Stimulated activated naive CD8-positive, alpha-beta T cell treated with anti-CD3 and anti-CD28 coated beads, Interleukin-15, amount 100 ng/mL, for 72 hours (primary cell): ENCODE measurements at places on chromosomes 2 and 18.

DNA sequence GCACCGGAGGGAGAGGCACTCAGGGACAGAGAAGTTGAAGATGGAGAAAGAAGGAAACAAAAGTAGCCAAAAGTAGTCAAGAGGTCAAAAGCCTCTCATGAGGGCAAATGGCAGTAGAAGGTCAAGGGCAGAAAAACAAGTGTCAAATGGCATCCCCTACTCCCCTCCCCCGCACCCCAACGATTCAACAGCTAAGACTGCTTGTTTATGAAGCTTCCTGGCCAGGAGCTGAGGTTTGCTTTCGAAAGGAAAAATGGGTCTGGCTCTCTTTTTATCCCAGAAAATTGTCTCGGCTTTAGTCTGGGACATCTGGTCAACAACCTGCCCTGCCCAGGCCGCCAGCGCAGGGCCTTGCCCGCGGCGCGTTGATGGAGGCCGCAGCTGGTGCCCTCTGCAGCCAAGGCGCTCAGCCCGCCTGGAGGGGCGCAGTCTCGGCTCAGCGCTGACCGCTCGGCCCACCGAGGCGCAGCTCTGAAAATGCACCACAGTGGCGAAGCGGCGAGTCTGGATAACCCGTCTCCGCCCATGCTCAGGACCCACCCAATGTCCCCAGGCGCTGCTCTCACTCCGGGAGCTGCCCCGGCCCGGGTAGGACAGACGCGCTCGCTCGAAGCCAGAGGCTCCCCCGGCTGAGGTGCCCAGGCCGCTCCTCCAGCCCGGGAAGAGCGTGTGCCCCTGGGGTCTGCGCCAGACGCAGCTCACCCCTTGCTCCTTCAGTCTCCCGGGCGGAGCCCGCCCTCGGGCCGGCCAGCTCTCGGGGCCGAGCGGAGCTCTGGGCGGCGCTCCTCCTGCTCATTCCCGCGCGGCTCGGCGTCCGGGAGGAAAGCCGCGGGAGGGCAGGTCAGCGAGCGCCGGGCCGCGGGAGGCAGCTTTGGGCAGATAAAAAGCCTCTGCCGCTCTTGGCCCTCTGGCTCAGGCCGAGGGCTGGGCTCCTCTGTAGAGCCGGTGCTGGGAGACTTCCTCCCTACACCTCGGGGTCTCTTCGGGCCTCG lies 1.8 kb upstream of the TBR1 start:
- DNase-seq = peak; percentile 23

GRCh38 chr2:48397846-48398245 lies 132.1 kb upstream of the STON1 start:
- DNase-seq = no peak

- DNase-seq = no peak
Measured at GRCh38 chr18:24543795-24544498, 83.5 kb downstream of the HRH4 start.

DNA sequence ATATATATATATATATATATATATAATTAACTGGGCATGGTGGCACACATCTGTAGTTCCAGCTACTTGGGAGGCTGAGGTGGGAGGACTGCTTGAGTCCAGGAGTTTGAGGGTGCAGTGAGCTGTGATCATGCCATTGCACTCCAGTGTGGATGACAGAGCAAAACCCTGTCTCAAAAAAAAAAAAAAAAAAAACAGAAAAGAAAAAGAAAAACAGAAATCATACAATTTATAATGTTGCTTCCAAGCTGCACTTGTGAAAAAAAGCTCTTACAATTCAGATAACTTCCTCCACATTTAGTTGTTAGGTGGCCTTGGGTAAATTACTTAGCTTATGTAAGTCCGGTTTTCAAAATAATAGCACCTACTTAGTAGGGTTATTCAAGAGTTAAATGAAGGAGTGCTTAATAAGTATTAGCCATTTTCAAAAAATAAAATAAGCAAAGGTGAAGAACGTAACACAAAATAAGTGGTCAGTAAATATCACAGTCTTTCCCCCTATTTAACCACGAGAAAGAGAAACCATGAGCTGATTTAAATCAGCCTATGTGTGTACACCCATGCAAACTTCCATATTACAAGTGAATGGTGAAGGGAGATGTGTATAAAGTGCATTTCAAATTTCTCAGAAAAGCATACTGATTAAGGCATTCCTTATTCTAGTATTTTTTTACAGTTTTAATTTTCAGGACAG lies 2.3 kb downstream of the WIPF1 start:
- no peak for DNase-seq

GRCh38 chr2:11234309-11234708 lies 79.0 kb downstream of the SLC66A3 start:
- DNase-seq = no peak

GRCh38 chr2:36530178-36530982 lies 67.6 kb downstream of the FEZ2 start:
- DNase-seq = no peak

GRCh38 chr18:36638224-36638623 lies 190.6 kb downstream of the TPGS2 start:
- no peak for DNase-seq

GRCh38 chr2:39778775-39779340 lies at the start of gene THUMPD2:
THUMPD2 (minus strand) TSS chr2:39779258; CDS start chr2:39779239, 19 bp downstream.
- peak; percentile 66 for DNase-seq

- no peak for DNase-seq
Measured at GRCh38 chr2:221216636-221217035, 355.5 kb downstream of the EPHA4 start.

- DNase-seq = no peak
Measured at GRCh38 chr18:13374468-13375301, 156.1 kb downstream of the LDLRAD4 start.

DNA sequence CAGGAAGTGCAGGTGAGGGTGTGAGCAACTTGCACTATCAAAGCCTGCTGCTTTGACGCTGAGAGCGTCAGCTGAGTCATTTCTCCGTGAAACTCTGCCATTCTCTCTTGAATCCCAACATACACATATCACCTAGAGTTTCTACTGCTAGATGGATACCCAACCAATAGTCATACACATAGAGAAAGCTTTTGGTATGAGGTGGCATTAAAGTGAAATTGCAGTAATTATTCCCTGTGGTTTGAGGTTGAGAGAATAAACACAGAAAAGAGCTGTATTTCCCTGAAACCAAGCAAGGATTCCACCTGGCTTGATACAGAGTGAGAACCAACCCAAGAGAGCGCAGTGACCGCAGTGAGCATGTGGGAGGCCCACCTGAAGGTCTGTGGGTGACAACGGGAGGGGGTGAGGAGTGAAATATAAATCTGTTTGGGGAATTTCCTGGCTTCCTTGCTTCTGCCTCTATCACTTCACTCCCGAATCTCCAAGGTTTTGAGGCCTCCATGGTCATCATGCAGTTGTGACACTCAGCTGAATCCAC lies 28.8 kb upstream of the TMEM18 start:
- DNase-seq = peak; percentile 50

DNA sequence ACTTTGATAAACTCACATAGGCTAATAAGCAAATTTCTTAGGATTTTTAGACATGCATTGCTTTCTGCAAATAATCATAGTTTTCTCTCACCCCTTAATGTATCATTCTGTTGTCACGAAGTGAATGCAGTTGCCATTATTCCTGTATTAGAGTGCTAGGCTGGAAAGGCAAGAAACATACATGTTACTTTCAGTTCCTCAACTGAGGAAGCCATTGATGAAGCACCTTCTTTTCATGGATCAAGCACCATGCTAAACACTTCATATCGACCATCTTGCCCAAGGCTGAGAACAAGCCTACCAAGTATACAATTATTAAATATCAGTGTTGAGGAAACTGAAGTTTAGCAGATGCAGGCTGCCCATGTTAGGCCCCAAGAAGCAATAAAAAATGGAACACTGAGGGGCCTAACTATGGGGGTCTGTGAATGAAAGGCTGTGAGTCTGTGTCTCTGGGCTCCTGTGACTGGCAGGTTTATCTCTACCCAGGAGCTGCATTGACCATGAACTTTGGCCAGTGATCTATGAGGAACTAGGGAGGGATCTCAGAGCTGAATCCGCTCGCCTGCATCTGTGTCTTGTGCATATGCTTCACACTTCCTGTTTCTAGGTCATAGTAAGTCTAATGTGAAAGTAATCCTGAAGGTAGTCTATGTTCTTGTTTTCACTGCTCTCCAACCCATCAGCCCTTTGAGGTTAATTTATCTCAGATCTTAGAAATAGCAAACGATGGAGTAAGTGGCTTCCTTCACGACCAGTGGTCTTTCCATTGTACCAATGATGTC lies 16.0 kb upstream of the TSPYL6 start:
- no peak for DNase-seq

- DNase-seq = no peak
Measured at GRCh38 chr2:31269087-31269486, 35.1 kb downstream of the EHD3 start.

- DNase-seq = no peak
Measured at GRCh38 chr18:2855560-2856350, 8.9 kb downstream of the EMILIN2 start.

DNA sequence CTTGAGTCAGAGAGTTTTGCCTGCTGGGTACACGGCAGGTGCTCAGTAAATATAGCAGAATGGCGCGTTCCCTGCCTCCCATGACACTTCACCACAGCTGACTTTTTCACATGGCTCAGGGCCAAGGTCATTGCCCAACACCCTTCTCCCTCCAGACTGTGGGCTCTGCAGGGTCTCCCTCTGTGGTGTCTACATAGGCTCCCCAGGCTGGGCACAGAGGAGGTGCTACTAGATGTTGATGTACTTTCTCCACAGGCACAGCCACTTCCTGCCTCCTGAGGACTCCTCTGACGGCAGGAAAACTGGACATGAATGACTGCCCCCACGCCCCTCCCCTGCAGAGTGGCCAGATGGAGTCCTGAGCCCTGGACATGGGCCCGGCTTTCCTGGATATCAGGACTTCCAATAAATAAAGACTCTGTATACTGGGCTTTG lies 4.2 kb downstream of the CHCHD5 start:
- DNase-seq = no peak

GRCh38 chr2:3262437-3263388 lies 114.9 kb downstream of the EIPR1 start:
- DNase-seq = no peak

DNA sequence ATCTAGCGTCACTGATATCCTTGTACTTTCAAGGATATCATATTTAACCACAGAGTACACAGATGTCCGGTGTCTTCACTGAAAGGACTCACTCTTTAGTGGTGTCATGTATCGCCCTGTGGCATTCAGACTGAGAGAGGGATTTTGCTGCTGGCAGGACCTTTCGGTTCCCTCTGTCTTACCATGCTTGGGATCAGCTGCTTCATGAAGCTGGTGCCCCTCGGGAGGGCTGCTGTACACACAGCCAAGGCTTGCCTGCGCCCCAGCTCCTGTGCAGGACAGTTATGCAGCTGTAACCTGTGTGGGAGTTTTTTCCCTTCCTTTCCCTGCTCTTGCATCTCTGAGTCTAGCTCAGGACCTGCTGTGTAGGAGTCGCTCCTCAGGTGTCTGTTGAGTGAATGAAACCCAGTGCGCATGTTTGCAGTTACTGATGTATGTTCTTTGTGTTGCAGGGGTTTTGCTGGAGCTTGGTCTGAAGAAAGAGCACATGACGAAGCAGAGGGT lies 64.4 kb downstream of the GREB1 start:
- no peak for DNase-seq

DNA sequence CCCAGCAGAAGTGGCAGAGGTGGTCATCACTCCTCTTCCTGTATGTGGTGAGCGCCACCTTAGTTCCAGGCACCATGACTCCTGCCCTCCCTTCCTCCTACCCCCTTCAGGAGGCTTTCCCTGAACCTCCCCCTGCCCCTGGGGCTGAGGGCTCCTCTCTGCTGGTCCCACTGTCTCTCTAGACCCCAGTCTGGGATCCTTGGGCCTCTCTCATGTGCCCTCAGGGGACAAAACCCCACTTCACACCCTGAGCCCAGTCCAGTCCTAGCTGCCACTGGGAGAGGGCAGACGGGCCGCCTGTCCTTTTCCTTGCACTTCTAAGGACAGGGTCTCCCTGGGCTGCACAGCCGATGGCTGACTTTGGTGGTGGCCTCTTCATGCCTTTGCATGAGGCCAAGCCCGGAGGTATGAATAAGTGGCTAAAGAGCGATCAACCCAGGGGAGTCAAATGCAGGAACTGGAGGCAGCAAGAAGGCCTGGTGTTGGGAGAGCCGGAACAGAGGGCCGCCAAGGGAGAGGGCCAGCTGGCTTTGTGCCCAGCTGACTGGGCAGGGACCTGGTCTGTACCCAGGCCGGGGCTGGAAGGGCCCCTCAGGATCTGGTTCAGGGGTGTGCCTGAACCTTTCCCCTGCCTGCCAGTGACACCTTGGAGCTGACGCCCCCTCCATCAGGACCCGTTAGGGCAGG lies 29.5 kb downstream of the GLI2 start:
- DNase-seq = no peak

DNA sequence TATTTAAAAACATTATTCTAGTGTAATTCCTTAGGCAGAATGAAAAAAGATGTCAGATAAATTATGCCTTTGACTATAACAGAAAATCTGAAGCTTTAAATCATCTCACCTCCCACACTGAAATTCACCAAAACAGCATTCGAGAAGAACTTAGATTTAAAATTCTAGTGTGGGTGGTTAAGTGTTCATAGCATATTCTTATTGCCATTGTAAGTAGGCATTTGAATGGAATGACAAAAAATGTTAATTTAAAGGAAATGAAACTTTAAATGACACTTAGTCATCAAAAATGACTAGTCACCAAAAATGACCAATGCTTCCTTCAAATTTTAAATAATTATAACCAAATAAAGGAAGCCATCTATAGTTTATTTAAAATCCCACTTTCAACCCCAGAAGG lies 7.0 kb upstream of the ZNF407 start:
- DNase-seq = no peak

DNA sequence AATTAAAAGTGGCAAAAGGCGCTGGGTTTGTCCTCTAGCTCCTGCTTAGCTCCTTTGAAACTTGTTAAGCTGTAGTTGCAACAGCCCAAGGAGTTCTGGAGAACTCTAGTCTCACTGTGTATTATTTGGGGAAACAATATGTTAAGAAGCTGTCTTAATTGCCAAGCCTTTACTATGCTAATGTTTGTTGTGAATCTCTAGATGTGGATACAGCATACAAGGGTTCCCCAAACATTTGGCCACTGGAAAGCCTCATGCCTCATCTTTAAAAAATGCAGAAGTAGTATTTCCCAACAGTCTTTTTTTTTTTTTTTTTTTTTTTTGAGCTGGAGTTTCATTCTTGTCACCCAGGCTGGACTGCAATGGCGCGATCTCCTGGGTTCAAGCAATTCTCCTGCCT lies 236.7 kb downstream of the PRKCE start:
- DNase-seq = no peak

- no peak for DNase-seq
Measured at GRCh38 chr2:67453310-67453709, 56.2 kb downstream of the ETAA1 start.

- no peak for DNase-seq
Measured at GRCh38 chr2:174552880-174553279, 44.7 kb downstream of the WIPF1 start.

DNA sequence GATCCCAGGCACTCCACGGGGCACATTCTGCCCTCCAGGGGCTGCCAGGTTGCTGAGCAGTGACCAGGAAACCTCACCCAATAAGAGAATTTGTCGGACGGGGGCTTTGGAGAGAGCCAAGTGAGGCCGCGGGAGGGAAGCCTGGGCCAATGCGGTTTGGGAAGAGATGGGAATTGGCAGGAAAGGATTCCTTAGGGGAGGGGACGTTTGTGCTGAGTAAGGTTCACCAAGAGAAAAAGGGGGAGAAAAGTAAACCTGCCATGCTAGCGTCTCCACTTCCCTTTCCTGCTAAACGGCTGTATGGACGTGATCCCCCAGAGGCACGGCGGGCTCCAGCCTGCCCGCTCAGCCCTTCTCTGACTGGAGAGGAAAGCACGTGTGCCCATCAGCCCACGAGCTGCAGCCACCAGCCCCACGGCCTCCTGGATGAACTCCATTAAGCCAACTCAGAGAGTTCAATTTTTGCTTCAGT lies 194.4 kb upstream of the ID2 start:
- DNase-seq = no peak

- no peak for DNase-seq
Measured at GRCh38 chr2:46377101-46377581, 79.9 kb downstream of the EPAS1 start.
